ENCODE measurements at places on chromosomes 2 and 18.
A peak's percentile ranks its signal among the peaks of the same experiment; 100 is the strongest.

GRCh38 chr2:9984217-9984739, 32.8 kb downstream of the GRHL1 start:
- DNase-seq, result peak; percentile 40

DNA sequence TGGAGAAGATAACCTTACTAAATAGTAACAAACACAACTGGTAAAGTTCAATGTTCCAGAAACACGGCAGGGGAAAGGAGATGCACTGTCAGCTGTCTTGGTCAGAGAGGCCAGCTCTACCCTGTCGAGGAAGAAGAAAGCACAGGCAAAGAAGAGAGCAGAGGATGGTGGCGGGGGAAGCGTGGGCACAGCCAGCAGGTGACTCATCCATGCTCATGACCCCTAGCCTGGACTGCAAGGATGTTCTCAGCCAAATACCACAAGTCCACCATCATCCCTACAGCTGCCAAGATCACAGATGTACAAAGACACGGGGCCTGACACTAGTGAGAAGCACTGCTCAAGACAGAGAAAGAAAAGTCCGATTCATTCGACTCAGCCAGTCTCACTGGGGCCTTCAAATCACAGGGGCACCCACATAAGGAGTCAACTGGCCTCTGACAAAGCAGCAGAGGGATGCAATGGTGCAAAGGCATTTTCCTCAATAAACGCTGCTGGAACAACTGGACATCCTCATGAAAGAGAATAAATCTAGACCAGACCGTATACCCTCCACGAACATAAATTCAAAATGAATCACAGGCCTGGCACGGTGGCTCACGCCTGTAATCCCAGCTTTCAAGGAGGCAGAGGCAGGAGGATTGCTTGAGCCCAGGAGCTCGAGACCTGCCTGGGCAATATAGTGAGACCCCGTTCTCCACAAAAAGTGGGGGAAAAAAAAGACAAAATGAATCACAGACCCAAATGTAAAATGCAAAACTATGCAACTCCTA, 5.6 kb downstream of the DTYMK start:
- DNase-seq, result no peak

DNA sequence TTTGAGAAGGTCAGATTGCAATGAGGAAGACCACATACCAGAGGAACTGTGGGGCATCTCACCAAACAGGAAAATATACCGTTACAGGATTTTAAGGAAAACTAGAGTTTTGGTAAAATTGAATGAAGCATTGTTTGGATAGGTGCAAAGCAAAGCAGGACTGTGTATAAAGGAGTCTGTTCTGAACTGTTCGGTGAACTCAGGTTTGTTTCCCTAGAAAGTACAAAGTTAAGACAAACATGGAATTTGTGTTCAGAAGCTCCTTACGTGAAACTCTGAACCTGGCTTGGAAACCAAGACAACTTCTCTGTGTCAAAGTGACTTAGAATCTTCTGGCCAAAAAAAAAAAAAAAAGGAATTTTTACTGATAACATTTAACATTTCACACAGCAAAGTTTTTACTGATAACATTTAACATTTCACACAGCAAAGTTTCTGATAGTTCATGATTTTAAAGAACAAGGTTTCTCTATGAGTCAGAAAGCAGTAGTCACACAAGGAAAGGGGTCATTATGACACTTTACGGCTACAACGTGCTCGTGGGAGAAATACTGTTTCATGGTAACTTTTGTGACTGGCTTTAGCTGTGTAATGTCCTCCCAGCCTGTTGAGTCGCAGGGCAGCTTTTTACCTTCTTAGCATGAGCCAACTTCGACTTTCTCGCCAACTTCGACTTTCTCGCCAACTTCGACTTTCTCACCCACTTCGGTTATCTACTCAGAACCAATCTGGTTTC, 21.2 kb upstream of the TET3 start:
- no peak for DNase-seq

DNA sequence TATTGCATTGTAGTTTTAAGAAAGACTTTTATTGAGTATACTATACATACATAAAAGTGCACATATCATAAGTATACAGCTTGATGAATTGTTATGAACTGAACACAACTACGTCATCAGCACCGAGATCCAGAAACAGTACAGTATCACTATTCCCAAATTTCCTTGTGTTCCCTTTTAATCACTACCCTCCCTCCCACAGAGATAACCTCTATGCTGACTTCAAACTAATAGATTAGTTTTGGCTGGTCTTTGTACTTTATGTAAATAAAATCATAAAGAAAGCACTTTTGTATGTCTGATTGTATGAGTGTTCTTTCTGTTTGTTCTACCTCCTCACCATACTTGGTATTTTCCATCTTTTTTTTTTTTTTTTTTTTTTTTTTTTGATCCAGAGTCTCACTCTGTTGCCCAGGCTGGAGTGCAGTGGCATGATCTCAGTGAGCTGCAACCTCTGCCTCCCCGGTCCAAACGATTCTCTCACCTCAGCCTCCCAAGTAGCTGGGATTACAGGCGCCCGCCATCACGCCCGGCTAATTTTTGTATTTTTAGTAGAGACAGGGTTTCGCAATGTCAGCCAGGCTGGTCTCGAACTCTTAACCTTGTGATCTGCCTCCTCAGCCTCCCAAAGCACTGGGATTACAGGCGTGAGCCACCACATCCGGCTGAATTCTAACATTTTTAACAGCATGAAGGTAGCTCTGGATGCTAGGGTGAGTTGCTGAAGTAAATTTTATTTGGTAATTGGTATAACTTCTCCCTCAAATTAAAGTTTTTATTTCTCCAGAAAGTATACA, 43.3 kb upstream of the RAB1A start:
- no peak for DNase-seq

GRCh38 chr2:175743011-175743410, 259.1 kb downstream of the LNPK start:
- DNase-seq, result no peak

DNA sequence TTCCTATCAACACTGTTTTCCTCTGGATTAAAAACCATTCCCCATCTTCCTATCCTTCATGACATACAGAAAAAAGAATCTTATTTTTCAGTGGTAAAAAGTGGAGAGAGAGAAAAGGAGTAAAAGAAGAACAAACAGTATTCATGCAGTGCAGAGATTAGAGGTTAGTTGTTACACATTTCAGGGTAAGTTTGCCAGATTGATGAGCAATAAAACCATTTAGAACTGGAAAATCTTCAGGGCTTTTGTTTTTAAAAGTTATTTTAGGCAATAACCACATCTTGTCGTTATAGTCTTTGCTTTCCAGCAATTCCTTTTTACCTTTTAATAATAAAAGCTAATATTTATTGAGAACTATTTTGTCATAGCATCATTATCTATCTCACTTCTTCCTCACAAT, 104.5 kb downstream of the GPD2 start:
- DNase-seq, result no peak

- DNase-seq, result no peak
Measured at GRCh38 chr2:119647440-119648169, 31.4 kb upstream of the TMEM177 start.

DNA sequence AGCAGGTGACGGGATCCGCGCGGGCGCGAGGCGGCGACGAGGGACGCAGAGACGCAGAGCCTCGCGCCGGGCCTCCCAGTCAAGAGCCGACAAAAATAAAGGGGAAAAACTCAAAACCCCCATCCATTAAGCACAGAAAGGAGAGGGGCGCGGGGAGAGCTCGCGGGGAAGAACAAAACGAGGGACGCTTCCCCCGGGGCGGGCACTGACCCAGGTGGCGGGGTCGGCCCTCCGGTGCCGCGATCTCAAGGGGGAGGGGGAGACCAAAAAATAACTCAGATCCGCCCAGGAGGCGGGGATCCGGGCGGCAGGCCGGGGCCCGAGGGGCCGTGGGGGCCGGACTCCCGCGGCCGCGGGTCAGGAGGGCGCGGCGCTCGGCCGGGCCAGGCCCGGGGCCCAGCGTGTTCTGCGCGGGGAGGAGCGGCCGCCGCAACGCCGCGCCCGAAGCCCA, 597 bp downstream of the RNF103 start:
- DNase-seq, result peak; percentile 33

GRCh38 chr2:132849118-132849517, 179.1 kb upstream of the LYPD1 start:
- DNase-seq, result no peak

DNA sequence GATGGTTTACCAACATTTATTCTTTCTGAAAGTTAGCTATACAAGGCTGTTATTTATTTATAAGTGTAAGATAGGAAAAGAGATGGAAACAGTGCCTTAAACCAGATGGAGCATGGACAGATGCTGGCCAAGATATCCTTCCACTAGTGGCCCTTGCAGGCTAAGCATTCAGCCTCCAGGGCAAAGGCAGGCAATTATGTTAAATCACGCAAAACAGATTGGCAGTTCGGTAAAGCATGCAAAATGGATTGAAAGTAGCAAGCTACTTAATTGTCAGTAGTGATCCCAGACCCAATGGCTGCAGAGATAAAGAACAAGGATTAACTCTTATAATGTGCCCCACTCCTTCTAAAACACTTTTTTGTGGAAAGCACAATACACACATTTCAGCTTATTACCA, 105.4 kb upstream of the MAP4K3 start:
- DNase-seq, result no peak

DNA sequence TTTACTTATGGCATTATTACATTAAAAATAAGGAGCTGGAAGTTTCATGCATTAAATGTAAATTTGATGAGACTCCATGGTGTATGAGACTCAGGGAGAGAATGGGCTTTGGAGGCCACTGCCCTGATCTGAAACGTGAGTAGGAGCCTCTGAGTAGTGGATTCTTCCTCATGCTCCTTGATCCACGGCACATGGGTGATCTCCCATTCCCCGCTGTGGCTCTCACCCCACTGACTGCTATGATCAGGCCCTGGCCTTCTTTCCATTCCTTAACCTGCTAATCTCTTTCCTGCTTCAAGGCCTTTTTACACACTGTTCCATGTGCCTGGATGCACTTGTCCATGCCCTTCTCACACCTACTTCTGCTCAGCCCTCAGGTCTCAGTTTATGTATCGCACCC, 68.4 kb downstream of the SMAD7 start:
- no peak for DNase-seq

DNA sequence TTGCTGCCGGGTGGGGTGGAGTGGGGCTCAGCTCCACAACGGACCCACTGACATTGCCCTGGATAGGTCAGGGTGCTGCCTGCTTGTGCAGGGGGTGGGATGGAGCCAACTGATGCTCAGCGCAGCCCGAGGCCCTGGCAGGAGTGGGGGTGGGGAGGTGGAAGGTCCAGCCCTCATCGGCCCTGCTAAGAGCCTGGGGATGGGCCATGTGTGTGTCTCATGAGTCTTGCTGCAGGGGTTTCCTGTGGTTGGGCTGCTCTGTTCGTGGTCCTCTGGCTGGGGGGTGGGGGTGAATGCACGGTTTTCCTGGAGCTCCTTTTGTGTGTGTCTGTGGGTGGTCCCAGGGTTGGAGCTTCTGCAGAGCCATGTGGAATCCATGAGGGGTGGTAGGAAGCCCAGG, 39.4 kb upstream of the GALR1 start:
- no peak for DNase-seq

GRCh38 chr2:25250331-25251070, 82.1 kb upstream of the POMC start:
- DNase-seq, result no peak

GRCh38 chr18:13684546-13684945, 41.8 kb downstream of the FAM210A start:
- no peak for DNase-seq

DNA sequence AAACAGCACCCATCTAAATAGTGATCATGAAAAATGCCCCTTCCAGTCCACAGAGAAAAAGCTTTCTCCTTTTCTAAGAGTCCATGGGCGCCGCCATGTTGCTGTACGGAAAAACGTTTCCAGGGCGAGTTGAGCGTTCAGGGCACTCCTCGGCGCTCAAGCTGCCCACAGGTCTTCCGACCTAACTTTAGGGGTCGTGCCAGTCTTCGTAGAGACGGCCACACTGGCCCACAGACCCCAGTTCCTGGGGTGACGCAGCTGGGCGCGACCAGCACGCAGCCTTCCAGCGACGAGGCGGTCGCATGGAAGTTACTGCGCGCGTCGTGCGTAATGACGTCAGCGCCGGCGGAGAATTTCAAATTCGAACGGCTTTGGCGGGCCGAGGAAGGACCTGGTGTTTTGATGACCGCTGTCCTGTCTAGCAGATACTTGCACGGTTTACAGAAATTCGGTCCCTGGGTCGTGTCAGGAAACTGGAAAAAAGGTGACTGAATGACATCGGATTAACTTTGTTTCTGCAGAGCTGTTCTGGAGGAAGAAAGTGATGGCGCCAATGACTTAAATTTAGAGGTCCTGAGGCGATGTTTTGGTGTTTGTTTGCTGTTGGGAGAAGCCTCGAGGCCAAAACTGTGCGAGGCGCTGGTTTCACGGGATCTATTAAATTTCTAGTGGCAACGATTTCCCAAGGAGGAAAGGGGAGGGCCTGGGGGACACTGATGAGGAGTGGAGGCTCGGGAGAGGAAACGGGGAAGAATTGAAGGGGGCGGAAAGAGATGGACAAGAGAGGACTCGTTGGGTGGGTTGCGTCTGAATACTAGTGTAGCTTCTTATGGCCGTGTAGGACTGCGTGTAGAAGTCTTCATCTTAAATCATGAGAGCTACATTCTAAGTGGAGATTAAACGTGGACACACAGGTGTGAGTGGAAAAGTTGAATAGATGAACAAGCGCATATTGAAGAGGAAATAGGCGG, at the start of the genes METTL4 and NDC80:
Gene METTL4 (minus strand): TSS at position 306 of the 971 bp plus-strand sequence. CDS start 4,289 bp downstream, outside the sequence.
Gene NDC80 (plus strand): TSS at position 358 of the 971 bp plus-strand sequence. CDS start 1,429 bp downstream, outside the sequence.
- DNase-seq, result peak; percentile 89

DNA sequence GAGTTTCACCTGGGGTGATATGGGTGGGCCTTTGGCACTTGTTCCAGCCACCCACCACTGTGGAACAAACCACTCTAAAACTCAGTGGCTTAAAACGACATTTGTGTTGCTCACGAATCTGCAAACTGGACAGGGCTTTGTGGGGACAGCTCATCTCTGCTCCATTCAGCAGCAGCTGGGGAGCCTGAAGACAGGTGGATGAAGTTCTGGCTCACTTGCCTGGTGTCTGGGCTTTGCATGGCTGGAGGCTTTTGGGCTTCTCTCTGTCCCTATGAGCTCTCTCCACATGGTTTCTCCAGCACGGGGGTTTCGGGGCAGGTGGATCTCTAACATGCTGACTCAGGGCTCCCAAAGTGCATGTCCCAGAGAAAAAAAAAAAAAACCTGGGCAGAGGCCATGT, 93.0 kb upstream of the GLI2 start:
- no peak for DNase-seq

- DNase-seq, result no peak
Measured at GRCh38 chr2:170434900-170435621, 257.1 kb downstream of the MYO3B start.

DNA sequence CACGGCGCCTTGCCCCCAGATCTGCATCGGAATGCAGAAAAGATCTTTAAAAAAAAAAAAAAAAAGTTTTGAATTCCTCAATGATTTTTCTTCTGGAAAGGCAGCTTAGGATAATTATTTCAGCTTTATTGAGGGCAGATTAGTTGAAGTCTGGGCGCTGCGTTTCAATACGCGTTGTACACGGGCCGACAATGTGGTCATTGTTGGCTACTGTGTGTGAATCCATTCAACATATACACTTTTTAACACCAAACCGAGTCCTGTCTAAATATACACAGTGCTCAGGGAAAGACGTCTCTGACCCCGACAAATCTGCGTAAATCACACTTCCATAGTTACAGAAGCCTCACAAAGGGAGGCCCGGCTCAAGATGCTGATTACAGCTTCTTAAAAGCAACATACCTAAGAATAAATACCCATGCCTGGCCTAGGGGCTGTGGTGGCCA, 1.4 kb upstream of the SIX3 start:
- DNase-seq, result no peak
